ENCODE measurements at places on chromosomes 16 and 17. TPM values are rescaled to one million over a fixed set of nuclear protein-coding genes. Genes with fewer than 3 reads are reported as not detected.

Gene KIF18B
- 0.49 TPM for total RNA-seq

Gene CES1
- total RNA-seq: not detected

Gene JMJD8
- 41.4 TPM for total RNA-seq

Gene PRRT2
- total RNA-seq: 0.54 TPM

Gene SLC12A3
- 5.0 TPM for total RNA-seq

Gene COX10
- 20.8 TPM for total RNA-seq

Gene EARS2
- total RNA-seq: 24.9 TPM

Gene TSC2
- 139 TPM for total RNA-seq

Gene CCR7
- 572 TPM for total RNA-seq

Gene ORC6
- 8.0 TPM for total RNA-seq

Gene WNT9B
- not detected for total RNA-seq

Gene TP53TG3D
- total RNA-seq: not detected

Gene CA5A
- not detected for total RNA-seq

Gene OTOA
- 0.60 TPM for total RNA-seq

Gene AIPL1
- not detected for total RNA-seq

Gene ENO3
- 26.3 TPM for total RNA-seq

- no peak overlapping the region for H3K27ac ChIP-seq
- no peaks in the 10 kb centered on the region for H3K36me3 ChIP-seq
- H3K27me3 ChIP-seq: no peaks in the 10 kb centered on the region
- no peak overlapping the region for H3K4me3 ChIP-seq
These were observed 57.2 kb upstream of the ALOX12 start for GRCh38 chr17:6938637-6939036.

DNA sequence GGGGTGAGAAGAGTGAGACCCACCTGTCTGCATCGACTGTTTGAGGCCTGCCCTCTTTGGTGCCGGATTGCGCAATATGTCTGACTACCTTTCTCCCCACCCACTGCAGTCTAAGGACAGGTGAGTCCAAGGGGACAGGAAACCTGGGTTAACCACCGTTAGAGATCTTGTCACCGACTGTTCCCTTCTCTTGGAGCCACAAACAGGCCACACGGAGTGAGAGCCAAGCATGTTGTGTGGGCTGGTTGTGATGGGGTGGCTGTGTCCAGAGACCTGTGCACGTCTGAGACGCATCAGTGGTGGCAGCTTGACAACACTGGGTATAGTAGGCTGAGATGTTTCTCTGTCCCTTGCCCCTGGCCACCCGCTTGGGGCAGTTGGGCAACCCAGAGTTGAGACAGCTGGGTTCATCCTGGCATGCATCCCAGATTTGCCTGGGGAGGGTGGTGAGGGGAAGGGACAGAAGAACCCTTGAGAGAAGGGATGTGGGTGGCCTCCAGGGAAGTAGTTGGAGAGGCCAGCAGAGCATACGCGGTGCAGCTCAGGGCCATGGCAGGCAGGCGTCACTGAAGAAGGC, 21.4 kb downstream of the MPRIP start:
- no peak for DNase-seq
- peaks cover 76% of the 10 kb centered on the region for H3K4me1 ChIP-seq
- H3K27me3 ChIP-seq: no peaks in the 10 kb centered on the region
- H3K27ac ChIP-seq: peak overlapping the region; percentile 13
- H3K4me3 ChIP-seq: no peak overlapping the region
- peaks cover 20% of the 10 kb centered on the region for H3K36me3 ChIP-seq

DNA sequence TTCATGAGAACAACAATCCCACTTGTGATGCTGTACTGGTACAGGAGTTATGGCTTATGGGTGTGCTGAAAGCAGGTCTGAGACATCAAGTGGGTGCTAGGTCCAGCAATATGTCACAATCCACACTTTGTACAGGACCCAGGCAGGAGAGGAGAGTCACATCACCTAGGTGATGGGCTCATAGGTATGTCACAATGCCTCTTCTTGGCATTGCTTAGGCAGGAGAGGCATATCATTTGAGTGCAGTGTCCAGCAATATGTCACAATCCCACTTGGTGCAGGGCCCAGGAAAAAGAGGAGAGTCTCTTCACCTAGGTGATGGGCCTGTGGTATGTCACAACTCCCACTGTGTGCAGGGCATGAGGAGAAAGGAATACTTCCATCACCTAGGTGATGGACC, 2110.0 kb downstream of the TP53TG3F start:
- H3K4me3 ChIP-seq: no peak overlapping the region
- H3K36me3 ChIP-seq: no peaks in the 10 kb centered on the region
- DNase-seq: no peak
- H3K27me3 ChIP-seq: no peaks in the 10 kb centered on the region
- H3K4me1 ChIP-seq: no peaks in the 10 kb centered on the region

DNA sequence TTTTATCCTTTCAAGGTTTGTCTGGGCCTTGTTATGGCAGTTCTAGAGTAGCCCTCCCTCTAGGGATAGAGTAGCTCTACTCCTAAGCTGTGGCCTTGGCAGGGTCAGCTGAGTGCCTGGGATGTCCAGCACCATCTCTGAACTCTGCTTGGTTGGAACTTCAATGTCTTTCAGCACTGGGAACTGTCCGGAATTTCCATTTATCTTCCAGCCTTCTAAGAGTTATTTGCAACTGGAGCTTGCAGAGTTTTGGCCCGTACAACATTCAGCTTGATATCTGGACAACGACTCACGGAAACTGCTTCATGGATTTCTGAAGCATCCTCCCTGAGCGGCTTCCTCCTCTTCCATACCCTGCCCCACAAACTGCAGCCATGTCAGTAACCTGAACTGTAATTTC, 22.9 kb downstream of the MMD start:
- H3K4me1 ChIP-seq: peaks cover 4% of the 10 kb centered on the region
- H3K27ac ChIP-seq: no peak overlapping the region
- DNase-seq: no peak
- H3K4me3 ChIP-seq: no peak overlapping the region
- H3K27me3 ChIP-seq: no peaks in the 10 kb centered on the region

- H3K36me3 ChIP-seq: no peaks in the 10 kb centered on the region
- no peaks in the 10 kb centered on the region for H3K27me3 ChIP-seq
- DNase-seq: no peak
- peak overlapping the region; percentile 41 for H3K27ac ChIP-seq
- peak overlapping the region; percentile 73 for H3K4me3 ChIP-seq
- H3K4me1 ChIP-seq: peaks cover 33% of the 10 kb centered on the region
These were observed 10.7 kb upstream of the GSDMA start for GRCh38 chr17:39951924-39952679.

DNA sequence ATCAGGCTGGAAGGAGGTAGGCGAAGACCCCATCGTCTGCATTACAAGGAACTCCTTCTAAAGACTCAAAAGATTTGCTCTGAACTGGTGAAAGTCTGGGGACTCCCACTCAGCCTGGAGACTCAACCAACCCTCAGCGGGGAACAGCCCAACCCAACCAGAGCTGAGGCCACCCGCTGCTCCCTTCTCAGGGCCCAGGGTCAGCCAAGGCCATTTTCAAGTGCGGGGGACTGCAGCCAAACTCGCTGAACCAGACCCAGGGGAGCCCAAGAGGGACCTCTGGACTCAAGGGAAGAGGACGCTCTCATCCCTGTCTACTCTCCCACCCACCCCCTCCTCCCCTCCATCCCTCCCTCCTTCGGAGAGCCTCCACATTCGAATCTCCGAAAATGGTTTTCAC, 24.1 kb downstream of the XYLT1 start:
- DNase-seq: no peak
- no peak overlapping the region for H3K4me3 ChIP-seq
- peaks cover 40% of the 10 kb centered on the region for H3K4me1 ChIP-seq

- peak overlapping the region; percentile 89 for H3K4me3 ChIP-seq
- H3K36me3 ChIP-seq: peaks cover 18% of the 10 kb centered on the region
- no peaks in the 10 kb centered on the region for H3K27me3 ChIP-seq
These were observed 2.2 kb downstream of the GSPT1 start for GRCh38 chr16:11913425-11914079.

DNA sequence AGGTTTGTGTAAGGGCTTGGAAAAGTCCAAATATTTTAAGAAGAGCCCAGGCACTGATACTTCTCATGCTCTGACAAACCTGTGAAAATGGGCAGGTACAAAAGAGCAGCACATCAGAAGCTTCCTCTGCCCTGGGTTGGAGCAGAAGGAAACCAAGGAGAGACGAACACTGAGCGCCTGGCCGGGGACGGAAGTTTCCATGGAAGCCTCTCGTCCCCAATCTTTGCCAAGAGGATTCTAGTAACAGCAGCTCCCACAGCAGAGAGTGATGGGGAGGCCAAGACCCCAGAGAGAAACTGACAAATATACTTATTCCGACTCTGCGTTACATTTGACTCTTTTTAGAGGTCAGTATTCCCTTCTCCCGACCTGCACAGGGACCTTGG, 268.5 kb downstream of the C16orf95 start:
- no peaks in the 10 kb centered on the region for H3K36me3 ChIP-seq
- H3K4me3 ChIP-seq: no peak overlapping the region
- H3K27me3 ChIP-seq: peaks cover 9% of the 10 kb centered on the region
- no peak overlapping the region for H3K27ac ChIP-seq
- no peak for DNase-seq
- no peaks in the 10 kb centered on the region for H3K4me1 ChIP-seq

DNA sequence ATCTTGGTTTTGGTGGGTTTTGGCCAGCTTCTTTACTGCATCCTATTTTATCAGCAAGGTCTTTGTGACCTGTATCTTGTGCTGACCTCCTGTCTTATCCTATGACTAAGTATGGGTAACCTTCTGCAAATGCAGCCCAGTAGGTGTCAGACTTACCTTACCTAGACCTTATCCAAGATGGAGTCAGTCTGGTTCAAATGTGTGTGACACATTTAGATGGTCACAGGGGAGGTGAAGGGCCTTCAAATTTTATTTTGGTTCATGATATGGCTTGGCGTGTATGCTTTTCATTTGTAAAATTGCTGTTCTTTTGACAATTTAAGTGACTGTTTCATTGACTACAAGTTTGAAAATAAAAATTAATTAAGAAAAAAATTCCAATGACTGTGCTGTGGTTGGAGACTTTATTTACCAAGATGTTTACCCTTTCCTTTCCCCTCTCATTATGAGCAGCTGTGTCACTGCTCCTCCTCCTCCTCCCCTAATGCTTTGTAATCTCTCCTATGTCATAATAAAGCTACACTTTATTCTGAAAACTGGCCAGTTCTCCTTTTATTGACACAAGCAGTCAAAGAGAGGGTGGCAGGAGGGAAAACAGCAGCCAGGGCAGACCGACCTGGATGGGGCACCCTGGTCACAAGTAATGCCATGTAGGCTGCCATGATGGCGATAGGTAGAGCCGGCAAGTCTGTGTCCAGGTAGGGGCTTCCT, 49.4 kb downstream of the TNFRSF13B start:
- peaks cover 2% of the 10 kb centered on the region for H3K4me1 ChIP-seq
- peak overlapping the region; percentile 16 for H3K27ac ChIP-seq
- DNase-seq: no peak
- no peaks in the 10 kb centered on the region for H3K27me3 ChIP-seq
- peaks cover 16% of the 10 kb centered on the region for H3K36me3 ChIP-seq

DNA sequence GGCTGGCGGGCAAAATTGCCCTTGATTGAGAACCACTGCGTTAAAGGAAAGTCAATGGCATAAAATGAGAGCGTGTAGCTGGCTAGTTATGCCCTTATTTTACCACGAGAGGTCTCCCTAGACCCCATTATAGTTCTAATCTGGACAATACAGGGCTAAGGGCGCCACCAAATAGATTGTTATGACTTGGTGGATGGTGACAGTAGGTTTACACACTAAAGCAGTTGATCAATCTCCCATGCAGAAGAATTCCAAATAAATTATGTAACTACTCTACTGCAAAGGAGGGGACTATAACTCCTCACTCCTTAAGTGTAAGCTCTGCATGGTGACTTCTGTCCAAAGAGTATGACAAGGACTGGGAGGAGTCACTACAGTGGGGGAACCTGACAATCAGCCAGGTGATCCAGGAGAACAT, 20.4 kb upstream of the YPEL2 start:
- H3K27me3 ChIP-seq: no peaks in the 10 kb centered on the region
- no peaks in the 10 kb centered on the region for H3K4me1 ChIP-seq
- H3K36me3 ChIP-seq: no peaks in the 10 kb centered on the region
- DNase-seq: no peak
- H3K4me3 ChIP-seq: no peak overlapping the region

DNA sequence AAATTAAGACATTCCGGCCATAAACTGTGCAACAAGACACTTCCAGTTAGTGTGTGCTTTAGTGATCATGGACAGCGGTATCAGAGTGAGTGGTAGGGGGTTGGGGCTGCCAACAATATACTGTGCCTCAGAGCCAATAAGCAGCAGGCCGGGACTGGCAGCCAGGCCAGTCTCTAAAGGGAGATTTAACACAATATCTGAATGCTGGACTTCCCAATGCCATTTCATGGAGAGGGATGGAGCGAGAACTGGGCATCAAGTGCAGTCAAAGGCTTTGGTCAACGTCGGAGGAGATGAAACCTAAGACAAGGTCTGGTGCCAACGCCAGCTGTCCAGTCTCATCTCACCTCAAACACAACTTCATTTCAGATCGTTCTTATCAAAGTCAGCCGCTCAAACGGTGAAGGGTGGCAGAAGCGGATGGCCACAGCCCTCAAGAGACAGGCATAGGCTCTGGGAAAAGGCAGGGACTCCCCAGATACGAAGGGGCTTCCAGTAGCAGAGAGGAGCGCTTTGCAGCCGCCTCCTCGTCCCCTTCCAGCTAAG, 935 bp downstream of the USP32 start:
- H3K27ac ChIP-seq: peak overlapping the region; percentile 96
- peaks cover 63% of the 10 kb centered on the region for H3K4me1 ChIP-seq
- H3K27me3 ChIP-seq: no peaks in the 10 kb centered on the region
- DNase-seq: peak; percentile 25

DNA sequence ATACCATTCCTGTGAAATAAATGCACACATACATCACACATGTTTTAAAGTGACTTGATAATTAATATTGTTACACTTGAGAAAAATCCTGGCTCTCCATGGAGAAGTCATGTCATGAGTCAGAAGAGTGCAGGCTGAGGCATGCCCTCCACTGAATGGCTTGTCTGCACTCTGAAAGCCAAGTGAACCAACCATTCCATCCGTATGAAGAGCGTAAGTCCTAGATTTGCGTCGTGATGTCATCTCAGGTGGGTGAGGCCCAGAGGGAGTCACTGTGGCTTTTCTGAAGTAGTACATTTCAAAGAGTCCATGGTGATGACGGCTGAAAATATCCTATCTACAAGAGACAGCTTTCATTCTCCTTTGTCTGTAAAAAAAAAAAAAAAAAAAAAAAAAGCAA, 83.5 kb upstream of the IRX5 start:
- no peak overlapping the region for H3K27ac ChIP-seq
- no peaks in the 10 kb centered on the region for H3K4me1 ChIP-seq
- H3K27me3 ChIP-seq: no peaks in the 10 kb centered on the region
- no peaks in the 10 kb centered on the region for H3K36me3 ChIP-seq

- H3K4me3 ChIP-seq: no peak overlapping the region
- DNase-seq: no peak
- no peak overlapping the region for H3K27ac ChIP-seq
- no peaks in the 10 kb centered on the region for H3K36me3 ChIP-seq
- peaks cover 8% of the 10 kb centered on the region for H3K27me3 ChIP-seq
These were observed 96.1 kb downstream of the C17orf67 start for GRCh38 chr17:56737421-56738161.

GRCh38 chr16:67781565-67781921, 24.8 kb downstream of the RANBP10 start:
- H3K36me3 ChIP-seq: peaks cover 15% of the 10 kb centered on the region
- peak overlapping the region; percentile 60 for H3K27ac ChIP-seq
- no peak overlapping the region for H3K4me3 ChIP-seq
- no peak for DNase-seq
